ENCODE measurements at places on chromosomes 12 and 14.

DNA sequence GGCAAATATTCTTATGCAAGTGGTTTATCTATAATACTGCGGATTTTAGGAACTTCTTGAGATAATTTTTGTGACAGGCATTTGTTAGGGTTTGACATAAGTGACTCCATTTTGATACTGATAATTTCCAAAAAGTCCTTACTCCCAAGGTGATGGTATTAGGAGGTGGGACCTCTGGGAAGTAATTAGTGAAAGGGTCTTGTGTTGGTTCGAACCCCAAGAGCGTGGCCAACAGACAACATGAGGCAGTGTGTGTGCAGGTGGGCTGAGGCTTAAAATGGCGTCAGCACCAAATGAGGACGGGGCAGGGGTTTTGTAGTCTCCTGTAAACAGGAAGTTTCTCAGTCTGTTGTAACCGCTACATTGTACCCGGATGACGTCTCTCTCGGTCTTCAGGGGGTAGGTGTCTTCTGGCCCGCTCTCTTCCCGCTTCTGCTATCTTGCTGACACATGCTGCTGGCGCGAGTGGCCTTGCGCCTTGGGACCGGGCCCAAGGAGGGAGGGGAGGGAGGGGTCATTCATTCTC, 1.7 kb upstream of the C12orf43 start:
- no peak for DNase-seq

GRCh38 chr12:126361804-126362203, 1296.6 kb downstream of the AACS start:
- no peak for DNase-seq

- no peak for DNase-seq
These were observed 247.6 kb downstream of the IPO8 start for GRCh38 chr12:30448038-30448437.

- DNase-seq: no peak
These were observed 123.2 kb downstream of the GPR135 start for GRCh38 chr14:59341858-59342477.

DNA sequence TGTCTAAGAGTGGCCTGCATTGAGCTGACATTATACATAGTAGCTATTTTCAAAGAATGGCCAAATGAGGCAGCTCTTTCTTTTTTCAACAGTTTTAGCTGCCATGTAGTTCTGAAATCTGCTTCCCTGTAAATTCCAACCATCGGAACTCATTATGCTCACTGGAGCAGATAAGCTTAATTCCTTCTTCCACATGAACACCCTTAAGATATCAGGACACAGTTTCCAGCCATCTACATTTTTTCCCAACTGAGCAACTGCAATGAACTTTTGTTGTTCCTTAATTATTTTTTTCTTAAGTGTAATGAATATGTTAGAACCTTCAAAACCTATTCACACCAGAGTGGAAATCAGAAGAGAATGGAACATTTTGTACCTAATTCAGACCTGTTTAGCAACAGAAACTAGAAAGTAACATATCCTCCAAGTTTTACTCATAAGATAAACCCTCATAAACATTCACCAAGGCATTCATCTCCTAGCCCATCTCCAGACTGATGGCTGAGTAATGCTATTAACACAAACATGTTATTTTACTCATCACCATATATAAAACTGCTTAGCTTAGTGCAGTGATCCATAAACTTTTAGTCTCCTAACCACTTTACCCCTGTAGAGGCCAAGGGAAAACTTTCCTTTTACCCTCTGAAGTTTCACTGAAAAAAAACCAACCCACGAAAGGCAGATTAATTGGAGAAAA, 296.1 kb upstream of the SYT1 start:
- DNase-seq: no peak

DNA sequence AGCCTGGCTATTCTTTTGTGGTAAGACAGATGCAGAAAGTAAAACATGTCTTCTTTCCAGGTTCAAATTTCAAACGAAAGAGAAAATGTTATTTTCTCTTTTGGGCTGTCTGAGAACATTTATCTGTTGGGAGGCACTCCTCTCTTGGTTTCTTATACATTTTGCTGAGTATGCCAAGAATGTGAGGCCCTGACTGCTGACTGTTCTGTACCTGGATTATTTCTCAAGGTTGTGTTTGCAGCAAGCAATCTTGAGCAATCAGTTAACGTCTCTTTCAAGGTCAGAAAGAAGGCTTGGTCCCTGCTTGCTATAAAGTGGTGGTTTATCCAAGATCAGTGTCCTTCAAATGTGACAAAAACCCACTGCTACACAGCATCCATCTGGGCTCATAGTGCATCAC, 9.8 kb downstream of the SSTR1 start:
- DNase-seq: no peak

GRCh38 chr14:39432619-39433451, 602 bp upstream of the FBXO33 start:
- DNase-seq: peak; percentile 33

- DNase-seq: no peak
These were observed 167.9 kb downstream of the PAX9 start for GRCh38 chr14:36829547-36829946.

- no peak for DNase-seq
These were observed 183.0 kb downstream of the CALM1 start for GRCh38 chr14:90579816-90580215.

DNA sequence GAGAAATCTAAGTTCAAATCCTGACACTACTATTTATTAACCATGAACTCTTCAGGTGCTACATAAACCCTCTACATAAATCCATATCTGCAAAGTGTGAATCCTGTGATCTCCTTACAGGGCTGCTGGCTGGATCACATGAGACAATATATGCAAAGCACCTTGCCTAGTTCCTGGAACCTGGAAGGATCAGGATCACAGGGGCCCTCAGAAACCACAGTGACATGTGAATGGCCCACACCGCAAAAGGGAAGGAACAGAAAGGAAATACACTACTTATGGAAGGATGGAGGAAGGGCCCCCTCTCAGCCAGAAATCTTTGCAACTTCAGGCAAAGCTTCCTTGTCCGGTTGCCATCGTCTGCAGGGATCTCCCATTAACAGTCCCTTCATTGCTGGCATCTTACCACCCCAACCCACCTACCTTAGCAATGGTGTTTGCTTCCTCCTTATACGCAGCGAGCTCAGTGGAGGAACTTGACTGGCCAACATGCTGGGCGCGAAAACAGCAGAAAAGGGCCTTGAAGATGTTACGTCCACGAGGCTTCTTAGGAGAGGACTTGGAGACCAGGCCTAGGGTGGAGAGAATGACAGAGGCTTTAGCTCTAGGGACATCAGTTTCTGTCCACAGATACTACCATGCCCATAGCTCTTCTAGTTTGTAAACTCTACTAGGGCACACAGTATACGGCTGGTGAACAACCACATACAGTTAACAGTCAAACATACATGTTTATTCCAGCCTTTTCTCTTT, 10.7 kb upstream of the AVIL start:
- no peak for DNase-seq

DNA sequence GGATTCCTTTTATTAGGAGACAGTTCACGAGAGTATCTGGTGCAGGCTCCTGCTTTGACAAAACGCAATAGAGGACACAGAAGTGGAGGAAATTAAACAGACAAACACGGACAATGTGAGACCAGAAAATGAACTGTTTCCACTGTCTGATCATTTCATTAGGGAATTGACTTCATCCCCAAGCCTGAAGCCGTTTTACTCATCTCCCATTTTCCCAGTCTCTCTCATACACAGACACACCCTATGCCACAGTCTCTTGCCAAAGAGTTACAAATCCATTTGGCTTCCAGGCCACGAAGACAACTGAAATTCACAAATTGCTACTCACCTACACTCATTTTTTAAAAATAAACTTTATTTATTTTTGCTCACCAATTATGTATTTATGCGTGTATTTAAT, 1087.8 kb upstream of the TMEM132C start:
- DNase-seq: no peak

DNA sequence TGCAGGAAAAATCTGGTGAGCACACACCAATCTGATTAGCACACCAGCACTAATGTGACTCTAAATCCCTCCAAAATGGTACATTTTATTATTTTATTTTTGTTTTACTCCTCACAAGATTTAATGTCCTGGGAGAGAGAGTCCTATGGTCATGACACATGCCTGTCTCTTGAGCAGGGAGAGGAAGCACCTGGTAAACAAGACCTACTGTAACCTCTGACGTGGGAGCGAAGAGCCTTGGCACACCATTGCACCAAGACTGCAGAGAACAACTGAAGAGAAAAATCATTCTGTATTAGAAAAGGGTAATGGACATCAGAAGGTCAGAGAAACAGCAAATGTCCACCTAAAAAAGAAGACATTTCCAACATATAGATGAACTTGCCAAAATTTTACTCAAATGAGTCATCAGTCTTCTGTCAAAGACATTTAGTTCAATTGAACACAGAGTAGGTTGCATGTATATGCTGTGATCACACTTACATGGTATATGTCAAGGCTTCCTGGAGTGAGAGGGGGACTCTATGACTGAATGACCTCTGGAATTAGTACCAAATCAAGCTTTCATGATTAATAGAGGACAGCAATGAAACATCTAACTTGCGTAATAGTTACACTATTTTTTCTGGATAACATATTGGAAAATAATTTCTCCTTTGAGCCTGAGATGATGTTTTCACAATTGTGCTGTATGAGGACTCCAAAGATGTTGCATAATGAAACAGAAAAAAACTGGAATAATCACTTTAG, 186.9 kb upstream of the FLRT2 start:
- DNase-seq: no peak

DNA sequence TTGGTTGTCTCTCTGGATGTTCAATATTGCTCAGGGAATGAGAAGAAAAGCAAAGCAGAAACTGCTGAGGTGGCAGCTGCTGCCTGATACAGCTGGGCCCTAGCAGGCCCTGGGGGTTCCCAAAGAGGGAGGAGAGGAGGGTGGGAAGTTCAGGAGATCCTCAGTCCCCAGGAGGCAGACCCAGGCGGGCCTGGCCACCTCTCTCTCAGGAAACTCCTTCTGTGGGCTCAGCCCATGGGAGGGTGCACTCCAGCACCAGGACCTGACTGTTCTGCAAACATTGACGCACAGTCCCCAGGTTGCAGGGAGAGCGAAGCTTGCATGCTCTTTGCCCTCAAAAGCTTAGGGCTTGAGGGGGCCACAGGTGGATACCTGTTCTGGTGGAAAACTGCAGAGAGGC, 29.6 kb downstream of the IRF2BPL start:
- no peak for DNase-seq

- DNase-seq: no peak
These were observed 620 bp downstream of the MMP17 start for GRCh38 chr12:131828671-131829355.

GRCh38 chr12:82486524-82487235, 128.4 kb downstream of the METTL25 start:
- DNase-seq: no peak

DNA sequence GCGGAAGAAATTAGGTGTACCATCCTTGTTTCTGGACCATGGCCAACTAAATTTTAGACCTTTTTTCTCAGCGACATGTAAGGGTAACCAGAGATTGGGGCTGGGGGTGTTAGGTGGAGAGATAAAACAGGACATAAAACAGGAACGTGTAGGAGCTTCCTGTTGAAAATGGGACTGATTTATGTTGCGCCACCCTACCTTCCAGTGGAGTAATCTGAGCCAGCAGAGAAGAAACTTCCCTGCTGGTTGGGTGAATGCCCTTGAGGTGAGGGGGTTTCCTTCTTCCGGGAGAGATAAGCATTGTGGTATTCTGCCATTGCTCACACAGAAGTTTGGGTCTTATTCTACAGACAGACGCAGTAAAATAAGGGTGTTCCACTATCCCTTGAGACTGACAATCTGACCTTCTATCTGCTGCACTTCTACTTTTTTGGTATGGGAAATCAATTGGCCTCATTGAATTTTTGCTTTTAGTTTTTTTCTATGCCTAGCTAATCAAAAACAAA, 417.6 kb downstream of the PCNX1 start:
- no peak for DNase-seq

DNA sequence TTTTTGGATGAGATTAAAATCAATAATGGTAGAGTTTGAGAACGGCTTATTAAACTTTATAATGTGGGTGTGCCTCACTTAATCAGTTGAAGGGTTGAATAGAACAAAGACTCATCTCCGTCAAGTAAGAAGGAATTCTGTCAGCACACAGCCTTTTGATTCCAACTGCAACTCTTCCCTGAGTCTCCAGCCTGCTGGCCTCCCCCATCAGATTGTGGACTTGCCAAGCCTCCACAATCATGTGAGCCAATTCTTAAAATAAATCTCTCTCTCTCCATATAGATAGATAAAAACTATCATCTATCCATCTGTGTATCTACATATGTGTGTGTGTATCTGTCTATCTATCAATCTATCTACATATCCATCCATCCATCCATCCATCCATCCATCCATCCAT, 127.4 kb upstream of the BTG1 start:
- DNase-seq: no peak

GRCh38 chr12:66119229-66119869, 11.2 kb downstream of the LLPH start:
- no peak for DNase-seq

DNA sequence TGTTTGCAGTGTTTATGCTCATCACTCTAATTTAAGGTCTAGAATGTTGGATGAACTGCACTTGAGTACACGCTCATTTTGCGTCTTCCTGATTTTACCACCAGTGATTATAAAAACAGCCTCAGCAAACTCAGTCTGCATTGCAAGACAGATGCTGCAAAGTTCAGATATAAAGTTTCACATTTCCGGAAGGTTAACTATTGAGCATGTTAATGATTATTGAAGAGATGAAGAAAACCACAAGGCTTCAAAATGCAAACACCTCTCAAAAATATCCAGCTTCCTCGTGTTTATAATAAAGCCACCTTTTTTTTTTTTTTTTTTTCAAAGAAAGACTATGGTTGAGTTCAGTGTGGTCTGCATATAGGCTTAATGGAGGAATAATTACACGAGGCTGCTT, 92.1 kb upstream of the BMP4 start:
- DNase-seq: no peak

- DNase-seq: no peak
These were observed 6.4 kb downstream of the MLXIP start for GRCh38 chr12:122084857-122085405.

- no peak for DNase-seq
These were observed 120.7 kb upstream of the GRIP1 start for GRCh38 chr12:66799551-66799950.

DNA sequence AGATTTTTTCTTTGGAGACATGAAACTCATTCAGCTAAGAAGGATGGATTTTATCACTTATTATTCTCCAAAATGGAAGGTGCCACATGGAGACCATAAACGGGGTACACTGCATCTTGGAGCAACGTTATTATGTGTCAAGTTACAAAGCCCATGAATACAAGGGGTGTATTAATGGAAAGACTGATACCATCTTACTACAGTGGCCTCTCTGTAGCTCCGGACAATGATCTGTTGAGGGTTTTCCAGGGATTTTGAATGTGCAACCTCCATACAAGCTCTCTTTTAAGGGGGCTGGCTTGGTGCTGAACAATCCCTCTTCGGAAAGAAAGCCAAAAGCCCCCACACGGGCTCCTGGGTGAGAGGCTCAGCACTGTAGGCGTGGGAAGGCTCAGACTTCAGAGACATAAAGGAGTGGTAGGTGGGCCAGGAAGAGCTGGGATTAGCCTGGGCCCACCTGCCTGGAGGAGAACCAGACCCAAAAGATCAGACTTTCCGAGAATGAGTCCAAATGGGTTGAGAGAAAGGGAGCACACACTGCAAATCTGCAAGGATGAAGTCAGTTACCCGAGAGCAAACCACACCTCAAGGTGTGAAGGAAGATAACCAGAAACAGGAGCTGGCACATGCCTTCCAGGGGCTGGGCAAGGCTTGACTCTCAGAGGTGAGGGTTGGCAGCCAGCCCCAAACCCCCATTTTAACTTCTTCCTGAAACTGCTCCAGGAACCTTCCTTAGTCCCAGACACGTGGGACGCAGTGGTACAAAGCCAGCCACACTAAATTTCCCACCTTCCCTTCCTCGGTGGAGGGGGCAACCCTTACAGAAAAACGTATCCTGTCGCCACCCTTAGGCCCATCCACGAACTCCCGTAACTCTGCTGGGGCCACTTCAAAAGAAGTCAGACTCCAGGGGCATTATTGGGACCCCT, 1.5 kb downstream of the VPS37B start:
- no peak for DNase-seq
